ENCODE measurements at places on chromosomes 7 and 10.

DNA sequence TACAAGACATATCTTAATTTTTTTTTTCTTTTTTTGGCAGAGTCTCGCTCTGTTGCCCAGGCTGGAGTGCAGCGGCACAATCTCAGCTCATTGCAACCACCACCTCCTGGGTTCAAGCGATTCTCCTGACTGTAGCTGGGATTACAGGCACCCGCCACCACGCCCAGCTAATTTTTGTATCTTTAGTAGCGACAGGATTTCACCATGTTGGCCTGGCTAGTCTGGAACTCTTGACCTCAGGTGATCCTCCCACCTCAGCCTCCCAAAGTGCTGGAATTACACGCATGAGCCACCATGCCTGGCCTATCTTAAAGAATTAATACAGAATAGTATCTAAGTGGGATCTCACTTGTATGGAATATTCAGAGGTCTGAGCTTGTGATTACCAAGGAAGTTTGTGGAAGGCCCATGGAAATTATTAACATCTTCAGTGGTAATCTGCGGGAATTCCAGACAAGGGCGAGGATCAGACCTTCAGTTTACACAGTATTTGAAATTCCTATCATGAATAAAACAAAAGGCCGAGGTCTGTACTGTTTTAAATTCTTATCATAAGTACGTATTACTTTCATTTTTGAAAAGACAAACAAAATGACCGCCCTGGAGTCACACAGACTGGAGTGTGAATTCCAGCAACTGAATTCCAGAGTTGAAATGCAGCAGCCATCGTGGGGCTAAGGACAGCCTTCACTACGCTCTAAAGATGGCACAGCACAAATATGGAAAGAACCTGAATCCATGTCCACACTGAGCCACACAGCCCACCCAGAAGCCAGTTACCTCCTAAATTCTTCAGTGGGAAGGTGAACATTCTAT lies 16.7 kb downstream of the GPRIN2 start:
- no peak for DNase-seq

DNA sequence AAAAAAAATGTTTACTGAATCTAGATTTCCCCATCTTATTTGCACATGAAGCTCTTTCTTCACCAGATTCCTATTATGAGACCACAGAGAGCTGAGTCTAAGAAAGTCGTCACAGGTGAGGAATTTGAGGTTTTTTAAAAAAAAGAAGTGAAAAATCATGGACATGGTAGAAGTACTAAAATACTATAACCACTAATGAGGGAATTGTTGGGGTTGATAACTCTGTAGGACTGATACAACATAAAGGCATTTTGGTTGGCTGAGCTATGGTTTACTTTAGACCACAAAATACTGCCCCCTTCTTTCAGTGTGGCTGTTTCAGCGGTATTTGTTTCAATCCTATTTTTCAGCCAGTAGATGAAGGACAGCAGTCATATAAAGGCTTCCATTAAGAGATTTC lies 1111.3 kb downstream of the TYW1 start:
- DNase-seq, result no peak

- DNase-seq, result no peak
These were observed 3.2 kb upstream of the IFIT1 start for GRCh38 chr10:89389254-89389653.

- no peak for DNase-seq
These were observed 61.2 kb downstream of the PRKCQ start for GRCh38 chr10:6518791-6519429.

- peak; percentile 73 for DNase-seq
These were observed 26.4 kb downstream of the PDLIM1 start for GRCh38 chr10:95264227-95265051.

DNA sequence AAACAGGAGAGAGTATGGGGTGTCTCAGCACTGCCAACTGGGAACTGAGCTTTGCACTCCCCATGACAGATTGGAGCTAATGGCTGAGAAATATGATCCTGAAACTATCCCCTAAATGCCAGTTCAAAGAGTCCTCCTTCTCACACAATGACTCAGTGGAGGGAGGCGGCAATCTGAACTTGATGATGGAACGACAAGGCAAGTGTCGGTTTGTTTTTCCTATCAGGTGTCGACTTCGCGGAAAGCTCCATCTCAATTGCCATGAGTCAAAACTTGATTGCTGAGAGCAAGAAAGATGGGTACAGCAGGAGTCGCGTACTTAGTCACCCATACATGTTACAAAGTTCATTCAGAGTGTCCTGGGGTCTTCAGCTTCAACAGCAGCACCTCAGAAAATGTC lies 52.5 kb downstream of the NPY start:
- no peak for DNase-seq

GRCh38 chr10:12186323-12186722 lies 9.4 kb downstream of the NUDT5 start:
- no peak for DNase-seq

- DNase-seq, result no peak
These were observed 41.0 kb downstream of the CLRN3 start for GRCh38 chr10:127851661-127852194.

DNA sequence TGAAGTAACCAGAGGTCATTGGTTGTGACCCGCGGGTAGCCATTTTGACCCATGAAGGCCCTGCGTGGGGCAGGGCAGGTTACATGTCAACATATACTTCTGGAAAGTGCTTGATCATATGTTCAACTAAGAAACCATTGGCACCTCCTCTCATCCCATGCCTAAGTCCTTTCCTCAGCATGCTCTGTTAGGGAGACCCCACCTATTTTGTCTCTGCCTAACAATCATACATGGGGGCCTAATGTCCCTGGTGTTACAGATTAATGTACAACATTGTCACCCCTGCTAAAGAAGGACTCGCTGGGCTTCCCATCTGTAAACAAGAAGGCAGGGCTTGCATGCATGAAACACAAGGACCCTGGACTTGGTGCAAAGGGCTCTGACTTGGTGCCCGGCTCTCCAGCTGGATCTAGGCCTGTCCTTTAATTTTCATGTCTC lies 133.7 kb upstream of the TNS3 start:
- DNase-seq, result no peak

DNA sequence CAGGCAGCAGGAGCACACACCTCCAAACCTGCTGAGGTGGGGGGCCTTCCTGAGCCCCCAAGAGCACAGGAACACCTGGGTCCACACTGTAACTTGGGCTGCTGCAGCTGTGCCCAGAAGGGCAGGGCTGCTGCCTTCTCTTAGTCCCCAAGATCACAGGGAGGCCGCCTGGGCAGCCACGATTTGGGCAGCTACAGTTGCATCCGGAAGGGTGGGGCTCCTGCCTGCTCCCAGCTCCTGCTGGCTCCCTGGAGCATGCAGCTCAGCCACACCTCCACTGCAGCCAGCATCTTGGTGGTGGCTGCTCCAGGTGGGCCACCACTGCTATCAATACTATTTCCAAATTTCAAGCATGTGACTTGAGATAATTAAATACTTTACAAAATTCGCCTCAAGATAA lies 38.5 kb upstream of the AGMO start:
- peak; percentile 56 for DNase-seq

DNA sequence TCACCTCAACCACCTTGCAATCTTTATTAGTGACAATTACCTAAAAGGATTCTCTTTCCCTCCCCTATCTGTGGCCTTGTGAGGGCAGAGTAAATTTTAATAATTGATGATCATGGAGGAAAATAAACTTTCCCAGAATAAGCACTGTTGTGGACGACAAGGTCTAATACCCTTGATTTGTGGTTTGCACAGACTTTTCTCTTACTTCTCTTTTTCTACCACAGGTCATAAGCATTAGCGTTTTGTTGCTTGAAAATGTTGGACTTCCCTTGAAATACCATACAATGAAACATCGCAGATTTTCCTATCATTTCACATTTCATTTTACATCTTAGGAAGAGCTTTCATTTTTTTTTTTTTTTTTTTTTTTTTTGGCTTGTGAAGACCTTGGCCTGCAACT lies 188.1 kb upstream of the TMEM72 start:
- DNase-seq, result no peak

DNA sequence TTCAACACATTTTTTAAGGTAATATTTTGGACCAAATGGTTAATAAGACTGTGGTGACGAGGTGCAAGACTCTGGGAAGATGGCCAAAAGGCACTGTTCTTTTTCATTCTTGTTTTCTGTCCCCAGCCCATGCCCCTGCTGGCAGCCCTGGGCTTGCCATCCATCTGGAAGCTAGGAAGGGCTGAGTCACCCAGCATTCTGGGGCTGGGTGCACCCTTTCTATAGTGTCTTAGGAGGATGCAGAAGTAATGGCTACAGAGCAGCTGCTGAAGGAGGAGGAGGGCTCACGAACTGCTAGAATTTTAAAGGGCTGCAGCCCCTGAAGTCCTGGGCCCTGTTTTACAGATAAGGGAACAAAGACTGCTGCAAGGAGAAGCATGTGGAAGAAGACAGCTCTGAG lies 42.8 kb upstream of the ZNF32 start:
- DNase-seq, result no peak

DNA sequence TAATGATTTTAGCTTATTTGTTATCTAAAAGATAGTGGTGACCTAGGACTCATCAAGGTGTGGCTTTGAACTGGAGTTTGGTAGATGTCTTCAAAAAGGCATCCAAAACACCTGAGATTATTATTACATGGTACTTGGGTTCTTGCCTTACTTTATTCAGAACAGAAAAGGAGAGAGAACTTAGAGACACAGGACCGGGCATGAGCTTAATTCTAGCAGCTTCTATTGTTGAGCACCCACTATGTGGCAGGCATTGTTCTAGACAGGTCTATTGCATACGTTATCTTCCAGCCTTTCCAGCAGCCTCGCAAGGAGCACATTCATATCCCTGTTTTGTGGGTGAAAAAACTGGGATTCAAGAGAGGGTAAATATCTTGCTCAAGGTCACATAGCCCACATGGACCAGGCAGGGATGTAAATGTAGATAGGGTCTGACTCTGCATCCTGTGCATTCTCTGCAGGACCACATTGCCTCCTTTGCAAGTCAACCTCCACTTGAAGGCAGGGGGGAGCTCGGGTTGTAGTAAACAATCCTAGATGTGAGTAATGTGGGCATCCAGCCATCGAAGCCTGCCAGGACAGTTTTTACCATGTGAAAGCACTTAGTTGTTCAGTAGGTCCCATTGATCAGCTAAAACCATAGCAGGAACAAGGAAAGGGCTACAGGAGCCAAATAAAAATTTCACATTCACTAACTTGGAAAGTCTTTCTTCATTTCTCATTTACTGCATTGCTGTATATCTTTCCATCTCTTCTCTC lies 551.4 kb downstream of the LRMDA start:
- DNase-seq, result no peak

DNA sequence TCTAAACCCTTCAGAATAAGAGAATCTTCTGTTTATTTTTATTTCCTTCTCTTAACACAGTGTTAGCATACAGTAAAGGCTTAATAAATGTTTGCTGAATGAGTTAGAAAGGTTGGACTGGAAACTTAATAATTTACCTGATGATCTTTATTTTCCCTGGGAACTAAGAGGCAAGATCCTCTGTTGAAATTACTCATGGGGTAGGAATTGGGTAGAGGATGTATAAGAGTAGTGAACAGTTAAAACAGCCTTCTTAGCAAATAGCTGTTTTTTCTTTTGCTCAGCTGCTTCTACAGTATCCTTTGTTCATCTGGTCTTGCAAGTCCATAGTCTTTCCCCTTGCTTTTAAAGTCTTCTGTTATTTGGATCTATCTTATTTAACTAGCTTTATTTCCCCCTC lies 80.0 kb downstream of the AKAP9 start:
- DNase-seq, result no peak

- DNase-seq, result no peak
These were observed 17.6 kb upstream of the ORAI2 start for GRCh38 chr7:102415685-102416225.

GRCh38 chr10:124667425-124668345 lies 76.5 kb downstream of the FAM53B start:
- DNase-seq, result no peak

GRCh38 chr7:136002802-136003201 lies 25.6 kb upstream of the MTPN start:
- no peak for DNase-seq

GRCh38 chr7:95589031-95589430 lies 7.3 kb downstream of the PDK4 start:
- DNase-seq, result no peak

GRCh38 chr7:37833107-37833817 lies 15.1 kb upstream of the NME8 start:
- DNase-seq, result peak; percentile 55

- no peak for DNase-seq
These were observed 73.8 kb upstream of the PRLHR start for GRCh38 chr10:118669020-118669791.

DNA sequence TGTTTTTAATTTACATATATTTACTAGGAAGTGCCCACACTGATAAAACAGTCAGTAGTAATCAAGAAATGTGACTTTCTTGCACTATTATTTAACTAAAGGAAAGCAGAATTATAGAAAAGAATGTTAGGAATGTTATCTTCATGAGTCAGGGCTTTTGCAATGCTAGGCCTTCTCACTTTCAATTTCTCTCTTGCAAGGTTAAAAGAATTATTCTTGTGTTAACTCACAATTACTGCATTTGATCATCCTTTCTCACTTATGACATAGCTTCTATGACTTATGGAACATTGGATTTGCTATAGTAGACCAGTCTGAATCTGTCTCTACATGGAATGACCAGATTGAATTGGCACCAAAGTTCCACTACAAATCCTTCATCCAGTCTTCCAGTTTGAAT lies 192.4 kb downstream of the SDK1 start:
- DNase-seq, result no peak

- peak; percentile 82 for DNase-seq
These were observed 79.0 kb upstream of the TMEM168 start for GRCh38 chr7:112869111-112869774.

GRCh38 chr10:6204063-6204340 lies 1.3 kb downstream of the PFKFB3 start:
- peak; percentile 47 for DNase-seq

GRCh38 chr10:126286256-126286780 lies 102.0 kb downstream of the ADAM12 start:
- DNase-seq, result no peak

DNA sequence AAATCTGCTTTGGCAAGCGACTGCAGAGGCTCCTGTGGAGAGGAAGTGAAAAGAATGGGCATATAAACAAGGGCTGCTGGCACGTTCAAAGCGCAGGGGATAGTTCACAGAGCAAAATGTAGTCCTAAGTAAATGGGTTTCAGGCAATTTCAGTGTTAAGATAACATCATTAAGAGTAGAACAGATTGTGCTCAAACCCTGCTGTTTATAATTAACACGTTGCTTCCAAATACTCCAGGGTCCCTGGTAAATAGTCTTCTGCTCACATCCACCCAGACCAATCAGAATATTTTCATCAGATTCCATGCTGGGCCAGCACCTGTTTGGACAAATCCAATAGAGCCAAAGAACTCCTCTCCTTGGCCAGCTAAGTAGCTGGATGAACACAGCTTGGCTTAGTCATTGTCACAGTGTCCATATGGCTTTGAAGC lies 81.4 kb downstream of the ORC5 start:
- no peak for DNase-seq

GRCh38 chr7:84568781-84569180 lies 374.2 kb upstream of the SEMA3A start:
- DNase-seq, result no peak

- DNase-seq, result no peak
These were observed 125.9 kb downstream of the GRK5 start for GRCh38 chr10:119333146-119333792.

DNA sequence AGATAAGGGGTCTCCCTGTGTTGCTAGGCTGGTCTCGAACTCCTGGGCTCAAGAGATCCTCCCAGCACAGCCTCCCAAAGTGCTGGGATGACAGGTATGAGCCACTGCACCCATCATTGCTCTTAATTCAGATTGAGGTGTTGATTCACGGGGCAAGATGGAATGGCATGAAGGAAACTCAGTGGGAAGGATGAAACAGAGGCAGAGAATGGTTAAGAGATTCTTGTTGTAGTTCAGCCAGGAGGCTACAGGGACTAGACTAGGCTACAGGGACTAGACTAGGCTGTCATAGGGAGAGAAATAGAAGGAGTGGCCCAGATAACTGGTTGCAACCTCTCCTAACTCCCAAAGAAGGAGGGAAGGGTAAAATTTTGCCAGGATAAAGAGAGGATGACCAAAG lies 48.0 kb downstream of the THNSL1 start:
- DNase-seq, result no peak

All from H9 (cell line).